ENCODE measurements at places on chromosomes 12 and 14. TPM values are rescaled to one million over a fixed set of nuclear protein-coding genes. Genes with fewer than 3 reads are reported as not detected.

- ATAC-seq = no peak
Observed at GRCh38 chr12:97275728-97276590, 186.6 kb upstream of the RMST start.

GRCh38 chr12:39632670-39633069 is 13.1 kb upstream of the ABCD2 start:
- ATAC-seq = no peak

Gene LRRK2
- total RNA-seq = 32.5 TPM

Gene SLC7A8
- total RNA-seq = 56.7 TPM

GRCh38 chr14:66312451-66312850 is 173.7 kb upstream of the CCDC196 start:
- ATAC-seq = no peak

Gene FBRSL1
- total RNA-seq = 24.7 TPM

All from gastroesophageal sphincter (tissue), 4 donors.